ENCODE measurements at places on chromosomes 11 and 22.

GRCh38 chr11:33713856-33714398, 13.3 kb upstream of the C11orf91 start:
- no peak for DNase-seq

GRCh38 chr11:61418136-61418535, 11.6 kb downstream of the CPSF7 start:
- DNase-seq = no peak

GRCh38 chr11:76763573-76764346, 19.4 kb upstream of the TSKU start:
- DNase-seq = peak; percentile 75

DNA sequence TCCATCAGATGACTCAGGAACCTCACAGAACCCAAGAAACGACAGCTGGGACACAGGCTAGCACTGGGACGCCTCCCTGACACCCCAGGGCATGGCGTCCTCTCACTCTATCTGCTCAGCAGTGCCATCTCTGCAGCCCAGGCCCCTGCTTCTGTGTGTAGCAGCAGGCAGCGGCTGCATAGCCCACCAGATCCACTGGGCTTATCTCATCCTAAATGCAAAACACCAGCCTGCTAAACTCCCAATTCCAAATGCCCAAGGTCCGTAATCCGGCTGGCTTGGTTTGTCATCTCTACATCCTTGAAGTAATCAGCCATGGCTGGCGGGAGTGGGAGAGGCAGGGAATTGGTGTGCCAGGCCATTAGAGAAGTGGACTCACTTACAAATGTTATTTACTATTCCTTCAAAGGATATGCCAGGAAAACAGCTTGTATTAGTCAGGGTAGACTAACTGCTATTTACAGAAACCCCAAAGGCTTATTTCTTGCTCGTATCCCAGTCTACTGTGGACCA, 30.7 kb downstream of the SPATA19 start:
- DNase-seq = no peak

DNA sequence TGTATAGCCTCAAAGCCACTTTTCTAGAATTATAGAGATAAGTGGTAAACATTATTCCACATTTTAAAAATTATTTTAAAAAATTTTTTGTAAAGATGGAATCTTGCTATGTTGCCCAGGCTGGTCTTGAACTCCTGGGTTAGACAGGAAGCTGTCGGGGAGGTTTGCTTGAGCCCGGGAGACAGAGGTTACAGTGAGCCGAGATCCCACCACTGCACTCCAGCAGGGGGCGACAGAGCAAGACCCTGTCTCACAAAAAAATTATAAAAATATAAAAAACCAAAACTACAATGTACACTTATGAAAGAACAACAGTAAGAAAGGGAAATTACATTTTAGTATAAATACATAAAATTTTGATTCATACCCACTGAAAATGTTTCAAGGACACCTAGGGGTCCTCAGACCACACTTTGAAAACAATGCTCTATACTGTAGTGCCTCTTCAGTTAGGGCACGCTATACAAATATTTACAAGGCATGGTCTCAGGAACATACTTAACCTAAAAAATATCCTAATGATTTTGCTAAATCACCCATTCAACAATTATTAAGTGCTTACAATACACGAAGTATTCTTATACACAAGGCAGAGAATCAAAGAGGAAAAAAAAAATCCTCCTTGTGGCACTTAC, 111.2 kb downstream of the MRTFA start:
- peak; percentile 55 for DNase-seq

- no peak for DNase-seq
Measured at GRCh38 chr11:113876074-113876797, 864 bp upstream of the USP28 start.

- no peak for DNase-seq
Measured at GRCh38 chr22:34973016-34973415, 92.9 kb upstream of the ISX start.

DNA sequence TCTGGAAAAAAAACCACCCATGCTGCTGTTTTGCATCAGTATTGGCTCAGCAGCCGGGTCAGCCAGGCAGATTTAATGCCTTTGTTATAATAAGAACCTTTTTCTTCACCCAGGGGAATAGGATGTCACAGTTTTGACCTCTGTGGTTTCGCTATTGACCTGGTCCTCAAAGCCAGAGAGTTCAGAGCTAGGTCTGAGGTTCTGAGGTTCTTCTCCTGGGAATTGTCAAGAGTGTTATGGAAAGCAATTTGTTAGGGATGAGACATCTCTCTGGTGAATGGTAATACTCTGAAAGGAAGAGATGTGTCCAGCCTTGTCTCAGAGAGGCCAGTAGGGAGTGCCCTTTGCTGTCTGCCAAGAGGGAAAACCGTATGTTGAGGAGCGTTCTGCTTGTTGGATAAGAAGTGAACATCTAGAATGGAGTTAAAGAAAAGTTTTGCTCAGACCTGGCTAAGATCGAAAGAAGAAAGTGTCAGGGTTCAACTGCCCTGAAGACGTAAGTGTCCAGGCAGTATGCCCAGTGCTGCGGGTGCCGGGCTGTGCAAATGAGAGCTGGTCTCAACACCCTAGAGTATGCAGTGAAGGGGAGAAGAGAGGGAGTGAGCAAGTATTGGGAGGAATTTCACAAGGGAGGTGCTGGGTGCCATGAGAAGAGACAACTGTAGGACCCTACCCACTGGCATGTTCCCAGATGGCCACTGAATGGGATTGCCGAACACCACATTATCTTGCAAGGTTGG, 150.9 kb upstream of the TTC12 start:
- no peak for DNase-seq

DNA sequence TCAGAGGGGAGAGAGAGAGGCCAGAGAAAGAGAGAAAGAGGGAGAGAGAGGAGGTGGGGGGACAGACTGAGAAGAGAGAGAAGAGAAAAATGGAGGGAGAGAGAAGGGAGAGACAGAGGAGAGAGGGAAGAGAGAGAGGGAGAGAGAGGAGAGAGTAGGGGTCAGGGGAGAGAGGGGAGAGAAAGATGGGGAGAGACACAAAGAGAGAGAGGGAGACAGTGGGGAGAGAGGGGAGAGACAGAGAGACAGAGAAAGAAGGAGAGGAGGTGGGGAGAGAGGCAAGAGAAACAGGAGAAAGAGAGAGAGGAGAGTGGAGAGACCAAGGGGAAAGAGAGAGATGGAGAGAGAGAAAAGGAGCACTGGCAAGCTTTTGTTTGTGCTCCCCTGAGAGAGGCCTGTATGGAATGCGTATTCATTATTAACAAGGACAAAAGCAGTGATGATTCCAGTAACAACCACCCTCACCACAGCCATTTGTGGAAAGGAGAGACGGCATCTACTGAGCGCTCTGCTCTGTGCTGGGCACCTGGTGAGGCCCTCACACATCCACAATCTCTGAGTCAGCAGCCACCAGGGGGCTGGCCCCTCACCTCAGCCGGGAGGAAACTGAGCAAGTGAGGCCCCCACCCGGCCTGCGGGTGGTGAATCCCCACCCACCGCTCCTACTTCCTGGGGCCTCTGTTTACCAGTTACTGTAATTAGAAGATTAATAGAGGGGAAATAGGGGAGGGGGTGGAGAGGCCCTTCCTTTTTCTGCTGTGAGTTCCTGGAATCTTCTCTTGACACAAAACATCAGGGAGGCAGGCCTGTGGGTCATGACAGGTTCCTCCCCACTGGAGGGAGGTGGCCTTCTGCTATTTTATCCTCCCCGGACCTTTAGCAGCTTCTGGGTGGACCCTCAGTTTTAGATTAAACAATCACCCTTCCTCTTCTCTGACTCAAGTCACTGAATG, 14.6 kb upstream of the MIAT start:
- no peak for DNase-seq

DNA sequence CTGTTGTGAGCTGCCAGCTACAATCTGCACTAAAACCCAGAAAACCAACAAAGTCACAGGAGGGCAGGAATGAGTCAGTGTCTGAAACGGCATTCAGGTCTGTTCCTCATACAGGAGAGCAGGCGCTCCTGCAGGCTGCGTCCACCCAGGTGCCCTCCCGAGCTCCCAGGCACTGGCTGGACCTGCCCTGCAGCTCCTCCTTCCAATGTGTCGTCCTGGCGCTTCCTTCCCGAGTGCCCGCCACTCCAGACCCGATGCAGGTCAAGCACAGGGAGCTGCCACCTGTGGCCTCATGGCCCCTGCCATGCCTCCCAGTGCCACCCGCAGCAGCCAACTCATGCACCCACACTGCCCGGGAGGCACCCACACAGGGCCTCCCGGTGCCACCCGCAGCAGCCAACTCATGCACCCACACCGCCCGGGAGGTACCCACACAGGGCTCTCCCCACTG, 12.0 kb downstream of the BRD1 start:
- no peak for DNase-seq

- peak; percentile 32 for DNase-seq
Measured at GRCh38 chr11:1748636-1749394, 1.6 kb downstream of the IFITM10 start.

DNA sequence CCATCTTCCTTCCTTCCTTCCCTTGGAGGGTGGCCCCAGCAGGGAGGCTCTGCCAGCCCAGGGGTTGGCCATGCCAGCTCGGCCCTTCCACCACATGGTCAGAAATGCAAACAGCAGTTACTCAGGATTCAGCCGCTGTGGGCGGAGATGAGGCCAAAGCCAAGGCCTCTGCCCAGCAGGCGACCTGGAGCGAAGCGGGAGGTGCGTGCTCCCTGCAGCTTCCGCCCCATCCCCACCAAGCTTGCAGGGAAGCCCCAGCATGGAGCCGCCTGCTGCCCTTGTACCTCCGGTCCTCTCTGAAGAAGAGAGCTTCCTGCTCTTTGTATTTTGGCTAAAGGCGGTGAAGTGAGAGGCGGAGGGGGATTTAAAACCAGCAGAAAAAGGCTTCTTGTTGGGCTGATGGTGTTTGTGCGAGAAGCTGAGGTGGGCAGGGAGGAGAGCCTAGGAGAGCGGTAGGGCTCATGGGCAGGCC, 50.4 kb downstream of the ANO1 start:
- peak; percentile 48 for DNase-seq

DNA sequence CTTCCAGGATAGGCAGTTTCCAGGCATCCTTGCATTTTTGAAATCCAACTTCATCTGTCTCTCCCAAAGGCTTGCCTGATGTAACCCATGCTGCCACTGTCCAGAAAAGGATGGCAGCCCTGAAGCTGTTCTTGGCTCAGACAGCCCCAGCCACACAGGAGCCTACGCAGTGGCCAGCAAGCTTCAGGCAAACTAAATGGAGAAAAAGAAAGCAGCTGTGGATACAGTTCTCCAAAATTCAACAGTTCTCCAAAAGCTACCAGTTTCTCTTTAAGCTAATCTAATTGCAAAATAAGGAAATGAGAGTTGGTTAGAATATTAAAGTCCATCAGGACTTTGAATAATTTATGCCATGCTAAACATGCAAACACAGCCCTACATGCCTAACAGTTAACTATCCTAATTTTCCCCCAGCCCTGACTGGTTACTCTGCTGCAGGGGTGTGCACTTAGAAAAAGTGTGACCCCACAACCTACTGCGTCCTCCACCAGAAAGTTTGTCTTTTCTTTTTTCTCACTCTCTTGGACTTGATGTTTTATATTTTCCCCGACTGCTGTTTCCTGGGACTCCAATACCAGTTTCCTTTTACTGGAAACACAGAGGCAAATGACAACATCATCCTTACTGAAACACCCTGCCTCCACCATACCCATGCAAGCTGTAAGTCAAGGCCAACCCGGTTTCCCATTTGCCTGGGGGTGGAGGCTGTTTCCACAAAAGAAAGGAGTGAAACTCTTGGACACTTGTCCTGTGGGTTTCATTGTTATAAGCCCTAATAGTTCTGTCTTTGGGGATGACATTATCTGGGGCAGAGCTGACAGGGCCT, 69.1 kb upstream of the OR5AN1 start:
- DNase-seq = no peak

Measured in kidney capillary endothelial cell (primary cell).